ENCODE measurements at places on chromosomes 11 and 22.

- H3K36me3 ChIP-seq: no peaks in the 10 kb centered on the region
- peak overlapping the region; percentile 77 for H3K27ac ChIP-seq
- H3K4me3 ChIP-seq: peak overlapping the region; percentile 64
- no peak for DNase-seq
- H3K4me1 ChIP-seq: peaks cover 13% of the 10 kb centered on the region
Measured at GRCh38 chr22:44698531-44699421, 3.2 kb upstream of the PRR5 start.

- peak; percentile 77 for DNase-seq
- no peaks in the 10 kb centered on the region for H3K36me3 ChIP-seq
- H3K4me1 ChIP-seq: peaks cover 34% of the 10 kb centered on the region
- peaks cover 28% of the 10 kb centered on the region for H3K27me3 ChIP-seq
Measured at GRCh38 chr22:32880893-32881596, 79.5 kb downstream of the TIMP3 start.

- H3K27me3 ChIP-seq: no peaks in the 10 kb centered on the region
- H3K4me1 ChIP-seq: no peaks in the 10 kb centered on the region
- no peaks in the 10 kb centered on the region for H3K36me3 ChIP-seq
- DNase-seq: no peak
- H3K27ac ChIP-seq: peak overlapping the region; percentile 2
- no peak overlapping the region for H3K4me3 ChIP-seq
Measured at GRCh38 chr22:17242641-17243040, 23.4 kb upstream of the ADA2 start.

- H3K36me3 ChIP-seq: peaks cover 4% of the 10 kb centered on the region
- no peak overlapping the region for H3K4me3 ChIP-seq
- H3K27me3 ChIP-seq: no peaks in the 10 kb centered on the region
- no peak for DNase-seq
Measured at GRCh38 chr11:9941991-9942390, 278.1 kb downstream of the SWAP70 start.
